Heart right ventricle (tissue), 16 donors: ENCODE measurements at places on chromosomes 2 and 18. TPM values are rescaled to one million over a fixed set of nuclear protein-coding genes. Genes with fewer than 3 reads are reported as not detected.

SLC8A1 gene
- total RNA-seq = 1,290 TPM

NEU2 gene
- not detected for total RNA-seq

LAMA1 gene
- 0.23 TPM for total RNA-seq

RTP5 gene
- total RNA-seq = not detected

LONRF2 gene
- 17.7 TPM for total RNA-seq

HS6ST1 gene
- 17.6 TPM for total RNA-seq

GRCh38 chr2:127887776-127888130 is 2.0 kb upstream of the AMMECR1L start:
- no peak overlapping the region for H3K4me3 ChIP-seq
- peak overlapping the region; percentile 92 for H3K27ac ChIP-seq
- H3K4me1 ChIP-seq = peaks cover 30% of the 10 kb centered on the region
- no peak for DNase-seq
- no peaks in the 10 kb centered on the region for H3K27me3 ChIP-seq
- H3K36me3 ChIP-seq = no peaks in the 10 kb centered on the region

DNA sequence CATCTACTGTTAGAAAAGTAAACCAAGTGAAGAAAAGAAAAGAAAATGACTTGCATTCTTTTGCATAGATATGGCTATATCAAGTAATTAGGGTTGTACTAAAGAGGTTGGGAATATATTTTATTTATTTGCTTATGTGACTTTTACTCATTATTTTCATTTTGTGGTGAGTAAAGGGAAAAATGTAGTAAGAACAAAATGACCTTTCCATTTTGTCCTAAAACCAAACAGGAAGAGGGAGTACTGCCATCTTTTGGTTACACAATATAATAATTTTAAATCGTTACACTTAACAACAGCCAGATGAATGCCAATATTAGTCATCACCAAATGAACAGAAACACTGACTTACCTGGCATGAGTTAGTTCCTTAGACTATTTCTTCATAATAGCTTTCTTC is 47.3 kb upstream of the NDUFV2 start:
- no peaks in the 10 kb centered on the region for H3K36me3 ChIP-seq
- H3K4me1 ChIP-seq = peaks cover 8% of the 10 kb centered on the region
- no peak overlapping the region for H3K4me3 ChIP-seq

DNA sequence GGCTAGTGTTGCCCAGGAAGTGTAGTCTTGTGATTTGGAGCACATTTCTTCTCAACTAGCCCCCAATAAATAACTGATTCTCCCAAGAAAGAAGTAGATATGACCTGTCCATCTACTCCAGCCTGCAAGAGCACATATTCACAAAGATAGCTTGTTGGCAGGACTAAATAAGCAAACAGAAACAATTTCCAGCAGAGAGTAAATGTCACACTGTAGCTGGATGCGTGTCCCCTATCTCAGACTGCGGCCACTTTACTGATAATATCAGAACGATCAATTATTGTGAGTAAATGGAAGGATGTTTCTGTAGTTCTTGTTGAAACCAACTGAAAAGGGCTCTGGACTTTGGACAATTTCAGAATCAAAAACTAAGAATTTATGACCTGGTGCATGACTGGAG is 97.9 kb downstream of the PIEZO2 start:
- H3K36me3 ChIP-seq = no peaks in the 10 kb centered on the region
- no peaks in the 10 kb centered on the region for H3K4me1 ChIP-seq
- no peak overlapping the region for H3K4me3 ChIP-seq
- H3K27ac ChIP-seq = no peak overlapping the region
- H3K27me3 ChIP-seq = no peaks in the 10 kb centered on the region

DNA sequence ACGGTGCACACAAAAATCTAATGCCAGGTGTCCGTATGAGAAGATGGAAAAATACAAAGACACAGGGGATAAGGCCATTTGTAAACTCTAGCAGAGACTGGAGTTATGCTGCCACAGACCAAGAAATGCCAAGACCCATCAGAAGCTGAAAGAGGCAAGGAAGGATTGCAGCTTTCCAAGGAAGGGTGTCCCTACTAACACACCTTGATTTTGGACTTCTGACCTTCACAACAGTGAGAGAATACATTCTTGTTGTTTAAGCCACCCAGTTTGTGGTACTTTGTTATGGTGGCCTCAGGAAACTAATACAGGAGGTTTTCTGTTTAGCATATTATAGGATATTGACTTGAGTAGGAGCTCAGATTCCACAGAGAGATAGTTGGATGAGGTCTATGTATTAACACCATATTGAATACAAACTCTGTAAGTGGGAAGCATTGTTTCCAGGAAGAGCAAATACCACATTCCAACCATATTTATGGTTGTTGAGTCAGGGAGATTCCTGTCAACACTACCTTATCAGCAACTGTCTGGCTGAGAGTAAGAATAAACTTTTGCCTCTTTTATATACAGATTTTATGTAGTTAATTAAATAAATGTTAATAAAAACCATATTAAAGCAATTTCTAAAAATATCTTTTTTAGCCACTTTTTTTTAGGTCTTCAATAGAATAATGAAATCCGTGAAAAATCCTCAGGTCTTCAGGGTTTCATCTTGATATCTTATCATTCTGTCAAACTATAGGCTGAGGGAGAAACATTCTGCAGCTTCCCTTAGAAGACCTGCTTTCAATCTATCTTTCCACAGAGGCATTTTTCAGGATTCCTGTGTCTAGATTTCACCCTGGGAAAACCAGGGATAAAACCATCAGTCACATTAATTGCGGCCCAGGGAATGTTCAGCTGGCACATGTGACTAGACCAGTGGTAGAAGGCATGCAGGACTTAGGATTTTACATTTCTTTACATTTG is 35.4 kb upstream of the HNMT start:
- H3K4me3 ChIP-seq = no peak overlapping the region
- no peaks in the 10 kb centered on the region for H3K4me1 ChIP-seq
- no peaks in the 10 kb centered on the region for H3K27me3 ChIP-seq
- no peaks in the 10 kb centered on the region for H3K36me3 ChIP-seq

GRCh38 chr2:88545118-88545517 is 82.1 kb downstream of the EIF2AK3 start:
- no peak for DNase-seq
- H3K27ac ChIP-seq = no peak overlapping the region
- no peaks in the 10 kb centered on the region for H3K36me3 ChIP-seq
- H3K4me1 ChIP-seq = peaks cover 6% of the 10 kb centered on the region

DNA sequence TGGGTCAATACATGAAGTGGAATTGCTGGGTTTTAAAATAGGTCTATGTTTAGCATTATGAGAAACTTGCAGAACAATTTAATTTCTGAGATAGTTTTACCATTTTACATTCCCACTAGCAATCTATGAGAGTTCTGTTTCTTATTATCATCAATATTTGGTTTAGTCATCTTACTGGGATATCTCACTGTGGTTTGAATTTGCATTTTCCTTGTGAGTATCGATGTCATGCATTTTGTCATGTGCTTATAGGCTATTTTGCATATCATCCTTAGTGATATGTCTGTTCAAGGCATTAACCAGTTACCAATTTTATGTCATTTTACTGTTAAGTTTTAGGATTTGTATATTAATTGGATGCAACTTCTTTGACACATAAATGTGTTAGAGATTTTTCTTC is 204.4 kb downstream of the MCFD2 start:
- no peak overlapping the region for H3K27ac ChIP-seq
- no peak for DNase-seq
- no peak overlapping the region for H3K4me3 ChIP-seq
- H3K27me3 ChIP-seq = no peaks in the 10 kb centered on the region
- H3K36me3 ChIP-seq = no peaks in the 10 kb centered on the region
- H3K4me1 ChIP-seq = peaks cover 26% of the 10 kb centered on the region

DNA sequence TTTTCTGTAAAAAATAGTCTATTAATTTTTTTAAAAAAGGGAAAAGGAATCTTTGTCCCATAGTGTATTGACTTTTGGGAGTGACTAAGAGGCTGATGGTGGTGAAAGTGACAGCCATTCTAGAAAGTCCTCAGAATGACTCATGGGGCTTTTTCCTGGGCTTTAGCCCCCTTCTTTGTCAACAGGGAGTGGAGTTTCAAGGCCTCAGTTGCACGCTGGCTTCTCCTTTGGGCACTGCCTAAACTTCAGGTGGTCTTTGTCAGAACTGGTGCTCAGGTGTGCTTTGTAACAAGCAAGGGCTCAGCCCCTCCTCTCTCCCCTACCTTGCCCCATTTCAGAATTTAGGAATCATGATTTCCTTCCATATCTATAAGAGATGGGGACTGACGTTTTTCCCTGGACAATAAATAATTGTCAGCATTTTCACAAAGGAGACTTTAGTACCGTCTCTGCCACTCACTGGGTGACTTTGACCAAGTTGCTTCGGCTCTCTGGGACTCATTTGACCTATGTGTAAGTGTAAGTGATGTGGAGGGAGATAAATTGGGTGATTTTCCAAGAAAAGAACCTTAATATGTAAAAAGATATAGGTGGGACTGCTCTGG is 61.2 kb upstream of the IGFBP2 start:
- peaks cover 35% of the 10 kb centered on the region for H3K4me1 ChIP-seq
- no peak overlapping the region for H3K4me3 ChIP-seq
- no peak for DNase-seq
- H3K27me3 ChIP-seq = no peaks in the 10 kb centered on the region
- no peaks in the 10 kb centered on the region for H3K36me3 ChIP-seq
- H3K27ac ChIP-seq = peak overlapping the region; percentile 76

DNA sequence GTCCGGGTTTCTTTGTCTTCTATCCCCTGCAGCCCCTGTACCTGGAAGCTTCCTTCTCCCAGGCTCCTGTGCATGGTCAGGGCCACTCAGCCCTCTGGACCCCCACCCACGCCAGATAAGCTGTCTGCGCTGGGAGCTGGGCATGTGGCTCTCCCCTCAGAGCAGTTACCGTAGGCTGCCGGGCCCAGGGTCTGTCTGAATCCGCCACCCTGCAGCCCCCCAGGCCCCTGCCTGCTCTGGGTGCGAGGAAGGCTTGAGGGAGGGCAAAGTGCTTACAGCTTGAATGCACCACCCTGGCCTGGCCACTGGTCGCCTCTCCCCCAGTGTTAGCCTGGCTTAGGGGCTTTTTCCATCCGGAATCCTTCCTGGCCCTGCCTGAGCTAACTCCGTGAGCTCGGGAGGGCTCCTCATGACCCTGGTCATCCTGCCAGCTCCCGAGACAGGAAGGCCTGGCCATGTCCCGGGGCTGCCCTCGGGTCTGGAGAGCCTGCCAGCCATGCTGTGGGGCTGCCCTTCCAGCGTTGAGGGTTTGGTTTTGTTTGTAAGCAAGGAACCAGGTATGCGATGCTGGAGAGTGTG is 50.7 kb downstream of the ODC1 start:
- DNase-seq = no peak
- H3K36me3 ChIP-seq = no peaks in the 10 kb centered on the region
- no peaks in the 10 kb centered on the region for H3K27me3 ChIP-seq
- H3K4me3 ChIP-seq = no peak overlapping the region
- peaks cover 61% of the 10 kb centered on the region for H3K4me1 ChIP-seq
- peak overlapping the region; percentile 40 for H3K27ac ChIP-seq
